ENCODE measurements at places on chromosomes 16 and 17.

DNA sequence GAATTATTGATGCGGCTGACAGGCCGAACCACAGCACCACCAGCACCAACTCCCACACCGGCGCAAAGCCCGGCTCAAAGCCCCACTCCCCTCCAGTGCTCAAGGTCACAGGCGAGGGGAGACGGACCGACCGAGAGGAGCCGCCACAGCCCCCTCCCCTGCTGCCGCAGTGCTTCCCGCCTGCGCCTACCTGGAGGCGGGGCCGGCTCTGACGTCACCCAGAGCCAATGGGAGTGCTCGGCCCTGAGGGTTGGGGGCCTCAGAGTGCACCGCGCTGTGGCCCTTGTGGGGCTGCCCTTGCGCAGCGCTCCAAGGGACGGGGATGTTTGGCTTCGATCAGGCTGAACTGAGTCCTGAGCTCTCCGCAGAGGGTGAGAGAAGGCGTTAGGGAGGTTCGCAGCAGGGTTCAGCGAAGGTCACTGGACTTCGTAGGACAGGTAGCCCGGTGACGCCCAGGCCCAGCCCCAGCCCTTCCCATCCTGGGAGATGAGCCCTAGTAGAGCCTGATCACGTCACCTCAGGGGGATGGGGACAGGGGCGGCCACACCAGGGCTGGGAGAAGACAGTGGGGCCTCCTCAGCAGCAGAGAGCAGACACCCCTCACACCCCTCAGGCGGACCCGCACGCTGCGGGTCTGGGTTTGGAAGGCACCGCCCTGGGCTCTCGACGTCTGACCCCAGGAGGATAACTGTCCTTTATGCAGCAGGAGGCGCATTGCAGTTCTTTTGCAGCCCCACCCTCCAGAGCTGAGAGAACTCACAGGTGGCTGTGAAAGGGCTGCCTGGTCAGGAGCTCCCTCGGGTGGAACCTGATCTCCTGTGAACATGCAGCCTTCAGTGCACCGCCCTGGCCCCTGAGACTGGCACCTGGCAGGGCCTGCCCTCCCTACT, 1.5 kb downstream of the NDRG4 start:
- DNase-seq = no peak

GRCh38 chr17:13833921-13834320, 232.2 kb upstream of the HS3ST3A1 start:
- DNase-seq = no peak

GRCh38 chr17:15432807-15433611, 34.4 kb downstream of the CDRT4 start:
- DNase-seq = no peak

DNA sequence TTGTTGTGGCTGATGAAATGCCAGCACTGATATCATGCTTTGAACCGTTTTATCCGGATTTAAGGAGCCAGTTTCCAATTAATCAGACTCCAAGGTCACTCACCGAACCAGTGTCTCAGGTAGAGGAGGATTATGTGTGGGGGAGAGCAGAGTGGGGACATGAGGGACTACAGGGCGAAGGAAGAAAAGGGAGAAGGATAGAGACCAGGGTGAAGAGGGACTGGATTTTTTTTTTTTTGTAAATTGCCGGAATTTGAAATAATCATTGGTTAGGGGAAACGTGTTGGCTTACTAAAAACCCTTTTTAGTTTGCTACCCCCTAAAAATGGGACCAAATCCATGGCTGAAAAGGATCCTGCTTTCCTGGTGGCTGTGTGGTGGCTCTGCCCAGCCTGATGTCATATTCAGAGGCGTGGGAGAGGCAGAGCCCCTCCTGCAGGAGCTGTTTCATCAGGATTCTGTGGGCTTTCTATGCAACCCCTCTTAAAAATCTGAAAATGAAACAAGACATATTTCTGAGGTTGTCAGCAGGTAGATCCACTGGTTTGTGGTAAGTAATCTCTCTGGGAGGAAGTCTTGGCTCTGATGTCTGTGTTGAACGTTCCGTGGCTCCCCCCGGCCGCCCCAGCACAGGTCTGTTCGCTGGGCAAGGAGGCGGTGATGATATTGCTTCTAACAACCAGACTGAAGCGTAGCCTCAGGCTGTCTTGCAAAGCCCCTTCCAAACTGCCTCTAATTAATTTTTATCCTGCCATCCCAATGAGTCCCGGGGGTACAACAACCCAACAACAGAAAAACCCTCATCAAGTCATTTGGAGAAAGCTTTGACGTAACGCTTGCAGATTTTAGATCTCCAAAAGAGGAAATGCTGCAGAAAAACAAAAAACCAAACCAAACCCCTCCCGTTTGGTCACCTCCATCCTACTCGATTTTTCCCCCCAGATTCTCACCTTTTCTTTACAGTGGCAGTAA, 143.0 kb upstream of the ZFHX3 start:
- no peak for DNase-seq

GRCh38 chr17:45742251-45742650, 41.9 kb upstream of the CRHR1 start:
- DNase-seq = no peak

GRCh38 chr16:23194497-23195221, 12.1 kb downstream of the SCNN1G start:
- no peak for DNase-seq

DNA sequence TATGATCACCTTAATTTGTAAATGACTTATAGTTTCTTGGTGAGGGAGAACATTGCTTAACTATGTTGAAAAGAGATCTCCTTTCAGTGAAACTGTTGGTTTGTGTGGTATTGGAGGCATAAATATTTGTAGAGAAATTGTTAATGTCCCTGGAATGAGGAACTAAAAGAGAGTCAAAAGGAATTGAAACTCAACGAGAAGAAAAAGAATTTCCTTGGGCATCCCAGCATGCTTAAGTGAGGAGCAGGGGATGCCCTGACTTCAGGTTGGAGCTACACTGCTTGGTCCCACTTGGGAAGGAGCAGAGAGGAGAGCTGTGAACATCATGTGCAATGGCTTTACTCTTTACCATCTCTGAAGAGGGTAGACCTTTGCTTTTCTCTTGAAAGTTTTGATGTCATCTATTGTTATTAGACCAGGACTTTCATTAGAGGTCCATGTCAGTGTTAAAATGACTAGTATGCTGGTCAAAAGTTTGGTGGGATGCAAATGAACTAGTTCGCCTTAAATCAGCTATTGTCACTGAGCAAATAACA, 21.7 kb downstream of the KRT23 start:
- DNase-seq = no peak

- DNase-seq = no peak
These were observed 956.3 kb upstream of the SOX9 start for GRCh38 chr17:71164561-71164960.

GRCh38 chr17:39962642-39963220, at the start of gene GSDMA:
Gene GSDMA (plus strand): TSS chr17:39963004. CDS start chr17:39965688, 2,684 bp downstream.
- DNase-seq = no peak

DNA sequence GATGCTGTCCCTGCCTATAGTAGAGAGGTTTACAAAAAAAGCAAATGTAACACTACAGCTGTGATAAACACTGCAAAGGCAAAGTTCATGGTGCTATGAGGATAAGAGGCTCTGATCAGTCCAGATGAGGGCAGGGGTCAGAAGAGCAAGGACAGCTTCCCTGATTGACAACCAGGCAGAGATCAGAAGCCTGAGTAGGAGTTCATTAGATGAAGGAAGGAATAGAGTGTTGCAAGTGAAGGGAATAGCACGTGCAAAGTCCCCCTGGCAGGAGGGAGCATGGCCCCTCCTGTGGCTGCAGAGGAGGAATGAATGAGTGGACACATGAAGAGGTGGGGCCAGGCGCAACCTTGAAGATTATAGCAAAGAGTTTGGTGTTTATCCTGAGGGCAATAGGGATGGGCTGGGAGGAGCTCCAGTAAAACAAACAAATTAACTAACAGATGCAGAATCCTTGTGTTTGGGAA, 208.4 kb upstream of the IRX5 start:
- no peak for DNase-seq

DNA sequence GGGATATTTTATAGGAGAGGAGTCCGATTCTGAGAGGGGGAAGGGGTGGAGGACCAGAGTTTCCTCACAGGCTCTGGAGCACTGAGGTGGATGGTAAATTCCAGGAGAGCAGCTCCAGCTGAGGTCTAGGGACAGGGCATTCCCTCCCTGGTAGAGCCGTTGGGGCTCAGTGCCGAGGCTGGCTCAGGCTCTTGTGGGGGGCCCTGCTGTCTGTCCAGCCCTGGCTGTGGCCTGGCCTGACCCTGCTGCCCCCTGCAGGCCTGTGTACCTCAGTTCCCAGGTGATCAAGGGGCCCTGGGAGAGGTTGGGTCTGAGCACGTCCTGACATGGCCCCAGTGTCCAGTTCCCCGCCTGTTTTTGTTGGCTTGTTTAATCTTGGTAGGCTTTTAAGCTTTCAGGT, 16.8 kb downstream of the ZNF750 start:
- no peak for DNase-seq

All from SW 1271 (cell line).